ENCODE measurements at places on chromosomes 13 and 19.

DNA sequence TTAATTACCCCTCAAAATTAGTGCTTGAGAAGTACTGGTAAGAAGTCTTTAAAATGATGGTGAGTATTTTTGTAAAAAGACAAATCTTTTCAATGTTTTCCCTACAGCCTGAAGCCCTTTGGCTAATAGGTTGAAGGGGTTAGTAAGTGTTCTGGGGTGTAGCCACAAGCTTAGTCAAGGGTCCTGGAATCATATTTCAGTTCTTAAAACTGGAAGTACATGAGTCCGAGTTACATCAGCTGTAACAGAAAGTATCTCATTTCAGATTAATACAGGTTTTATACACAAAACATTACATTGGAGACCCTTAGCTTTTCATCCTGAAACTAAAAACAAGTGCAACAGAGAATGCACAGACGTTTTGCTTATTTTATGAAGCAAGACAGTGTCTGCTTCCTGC is 52.7 kb upstream of the TEX29 start:
- DNase-seq = no peak

- no peak for DNase-seq
Observed at GRCh38 chr19:1744822-1745563, 8.3 kb upstream of the ONECUT3 start.

DNA sequence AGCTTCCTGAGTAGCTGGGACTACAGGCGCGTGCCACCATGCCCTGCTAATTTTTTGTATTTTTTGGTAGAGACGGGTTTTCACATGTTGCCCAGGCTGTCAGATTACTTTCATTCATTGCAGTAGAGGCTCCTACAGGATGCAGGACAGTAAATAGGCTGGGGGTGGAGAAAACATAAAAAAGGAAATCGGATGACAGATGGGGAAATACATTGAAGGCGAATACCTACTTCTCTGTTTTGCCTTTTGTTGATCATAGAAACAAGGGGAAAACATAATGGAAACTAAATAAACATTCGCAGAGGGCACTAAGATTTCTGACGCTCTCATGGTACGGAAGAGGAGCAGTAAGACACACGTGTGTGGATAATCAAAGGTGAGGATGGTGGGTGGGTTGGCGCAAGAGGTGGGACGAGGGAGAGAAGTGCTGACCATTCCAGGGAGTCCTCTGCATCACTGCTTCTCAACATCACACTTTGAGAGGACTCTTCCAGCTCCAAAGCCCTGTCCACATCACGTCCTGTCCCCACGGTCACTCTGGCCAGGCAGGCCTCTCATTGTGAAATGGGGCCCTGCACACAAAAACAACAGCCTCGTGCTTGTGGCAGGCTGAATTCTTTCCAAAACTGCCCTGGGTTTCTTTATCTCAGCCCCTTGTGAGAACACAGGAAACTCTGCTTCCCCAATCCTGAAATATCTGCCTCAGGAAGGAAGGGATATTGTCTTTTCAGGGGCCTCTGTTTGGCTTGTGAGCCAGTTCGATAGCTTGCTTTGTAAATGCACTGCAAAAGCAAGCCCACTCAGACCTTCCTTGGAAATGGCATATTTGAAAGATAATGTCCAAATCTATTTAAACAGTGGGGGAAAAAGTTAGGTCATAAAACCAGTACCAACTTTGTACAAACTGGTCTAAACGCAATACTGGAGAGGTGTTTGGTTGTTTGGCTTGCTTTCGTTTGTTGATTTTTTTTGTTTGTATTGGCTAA is 188.5 kb downstream of the FOXO1 start:
- DNase-seq = no peak

GRCh38 chr13:39803851-39804250 is 148.4 kb downstream of the COG6 start:
- DNase-seq = no peak

- DNase-seq = no peak
Observed at GRCh38 chr13:43388282-43389034, 365.1 kb downstream of the DNAJC15 start.

DNA sequence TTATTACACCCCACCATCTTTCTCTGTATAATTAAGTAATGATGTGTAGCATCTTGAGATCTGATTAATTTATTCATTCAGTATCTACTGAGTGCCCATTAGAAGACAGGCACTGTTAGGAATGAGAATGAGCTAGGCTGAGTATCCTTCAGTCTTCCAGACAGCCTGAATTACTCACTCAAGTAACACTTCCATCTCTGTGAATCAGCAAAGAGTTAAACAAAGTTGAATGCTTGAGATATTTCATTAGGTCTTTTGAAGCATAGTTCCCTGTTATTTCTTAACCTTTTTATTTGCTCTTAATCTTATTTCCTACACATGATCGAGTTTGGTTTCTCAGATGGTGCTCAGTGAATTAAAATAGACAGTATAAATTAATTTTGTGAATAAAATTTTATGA is 413.7 kb downstream of the DCT start:
- DNase-seq = no peak

DNA sequence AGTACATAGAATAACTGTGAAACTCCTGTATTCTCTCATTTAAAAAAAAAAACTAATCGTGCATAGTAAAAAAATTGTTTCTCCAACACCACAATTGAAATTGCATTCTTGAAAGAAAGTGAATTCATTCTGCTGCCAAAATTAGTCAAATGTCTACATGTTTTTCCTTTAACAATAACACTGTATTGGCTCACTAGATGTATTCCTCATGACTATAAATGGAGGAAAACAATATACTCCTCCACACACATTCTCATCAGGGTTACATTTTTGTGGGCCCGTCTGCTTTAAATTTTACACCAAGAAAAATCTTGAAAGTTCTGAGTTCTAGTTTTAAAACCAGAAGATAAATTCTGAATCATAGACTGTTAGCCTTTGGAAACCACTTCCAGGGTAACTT is 233.6 kb downstream of the KLF12 start:
- DNase-seq = no peak

DNA sequence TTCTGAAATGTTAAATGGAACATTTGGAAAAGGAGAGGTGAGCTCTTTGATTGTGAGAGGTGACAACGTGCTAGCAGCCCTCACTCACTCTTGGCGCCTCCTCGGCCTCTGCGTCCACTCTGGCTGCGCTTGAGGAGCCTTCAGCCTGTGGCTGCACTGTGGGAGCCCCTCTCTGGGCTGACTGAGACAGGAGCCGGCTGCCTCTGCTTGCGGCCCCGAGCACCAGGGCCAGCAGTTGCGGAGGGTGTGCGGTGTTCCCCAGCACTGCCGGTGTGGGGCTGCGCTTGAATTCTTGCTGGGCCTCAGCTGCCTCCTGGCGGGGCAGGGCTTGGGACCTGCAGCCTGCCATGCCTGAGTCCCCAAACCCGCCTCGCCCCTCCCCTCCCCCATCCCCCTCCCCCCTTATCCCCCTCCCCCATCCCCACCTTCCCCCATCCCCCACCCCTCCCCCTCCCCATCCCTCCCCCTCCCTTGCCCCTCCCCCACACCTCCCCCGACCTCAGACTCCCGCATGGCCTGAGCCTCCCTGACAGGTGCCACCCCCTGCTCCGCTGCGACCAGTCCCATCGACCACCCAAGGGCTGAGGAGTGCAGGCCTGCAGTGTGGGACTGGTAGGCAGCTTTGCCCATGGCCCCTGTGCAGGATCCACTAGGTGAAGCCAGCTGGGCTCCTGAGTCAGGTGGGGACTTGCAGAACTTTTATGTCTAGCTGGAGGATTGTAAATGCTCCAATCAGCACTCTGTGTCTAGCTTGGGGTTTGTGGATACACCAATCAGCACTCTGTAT is 411.0 kb downstream of the OLFM4 start:
- DNase-seq = no peak

- no peak for DNase-seq
Observed at GRCh38 chr19:32165750-32166149, 179.7 kb upstream of the ZNF507 start.

- no peak for DNase-seq
Observed at GRCh38 chr13:19888799-19889198, 25.4 kb upstream of the ZMYM5 start.

DNA sequence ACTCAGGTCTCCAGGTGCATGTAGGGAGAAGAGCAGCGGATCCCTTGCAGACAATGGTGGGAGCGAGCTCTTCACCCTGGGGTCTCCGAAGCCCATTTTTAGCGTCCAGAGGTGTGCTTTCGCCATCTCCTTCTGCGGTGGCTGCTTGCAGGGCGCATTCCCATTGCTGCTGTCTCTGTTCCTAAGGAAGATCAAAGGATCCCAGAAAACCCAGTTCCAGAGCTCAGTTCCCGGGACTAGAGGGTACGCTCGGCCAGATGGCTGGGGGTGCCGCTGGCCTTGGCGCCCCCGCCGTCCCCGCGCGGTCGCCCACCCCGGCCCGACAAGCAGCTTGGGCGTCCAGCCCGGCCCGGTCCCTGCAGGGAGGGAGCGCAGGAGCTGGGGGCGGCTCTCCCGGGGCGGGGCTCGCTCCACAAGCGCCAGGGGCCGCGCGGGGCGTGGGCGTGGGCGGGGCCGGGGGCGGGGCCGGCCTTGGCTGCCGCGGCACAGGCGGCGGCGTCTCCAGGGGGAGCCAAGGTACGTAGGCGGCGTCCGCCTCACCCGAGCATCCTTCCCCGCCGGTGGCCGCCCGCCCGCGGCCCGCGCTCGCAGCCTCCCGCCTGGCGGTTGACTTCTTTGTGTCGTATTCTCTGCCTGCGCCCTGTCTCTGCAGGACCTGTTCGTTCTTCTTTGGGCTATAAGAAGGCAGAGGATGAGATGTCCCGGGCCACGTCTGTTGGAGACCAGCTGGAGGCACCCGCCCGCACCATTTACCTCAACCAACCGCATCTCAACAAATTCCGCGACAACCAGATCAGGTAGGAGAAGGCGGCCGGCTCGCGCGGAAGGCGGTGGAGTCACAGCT is 96.8 kb downstream of the ATP8A2 start:
- no peak for DNase-seq

- no peak for DNase-seq
Observed at GRCh38 chr13:74755065-74755464, 620.9 kb upstream of the KLF12 start.
